Type B pancreatic cell (in vitro differentiated cells): ENCODE measurements at places on chromosomes 1 and 21.

DNA sequence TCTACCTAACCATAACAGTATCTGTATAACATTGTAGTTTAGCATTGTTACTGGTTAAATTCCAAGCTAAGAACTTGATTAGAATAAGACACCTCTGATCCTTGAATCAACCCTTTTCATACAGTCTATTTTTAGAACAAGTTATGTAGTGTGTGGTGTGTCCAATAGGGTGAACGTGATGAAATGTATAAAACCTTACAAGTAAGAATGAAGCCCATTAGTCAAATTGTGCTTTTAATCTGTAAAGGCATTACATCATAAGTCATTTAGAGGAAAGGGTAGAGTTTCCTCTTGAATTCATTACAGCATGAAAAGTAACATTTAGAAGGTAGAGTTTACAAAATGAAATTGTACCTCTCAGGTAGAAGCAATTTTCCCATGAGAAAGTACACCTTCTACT is 479.2 kb downstream of the LTN1 start:
- no peak for DNase-seq

DNA sequence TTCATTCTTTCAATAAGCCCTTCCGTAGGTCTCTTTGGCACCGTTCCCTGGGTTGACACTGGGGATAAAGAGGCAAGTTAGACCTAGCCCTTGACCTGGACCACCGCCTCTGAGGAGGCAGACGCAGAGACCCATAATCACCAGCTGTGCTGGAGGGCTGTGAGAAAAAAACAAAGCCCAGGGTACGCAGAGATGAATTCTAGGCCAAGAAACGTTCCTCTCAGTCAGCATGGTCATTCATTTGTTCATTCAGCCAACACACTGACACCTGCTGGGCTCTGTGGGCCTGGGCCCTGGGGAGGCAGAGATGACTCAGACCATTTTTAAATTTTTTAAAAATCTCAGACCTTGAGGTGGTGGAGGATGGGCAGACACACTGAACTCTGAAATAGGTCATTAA is 26.3 kb upstream of the TRABD2B start:
- DNase-seq: no peak

DNA sequence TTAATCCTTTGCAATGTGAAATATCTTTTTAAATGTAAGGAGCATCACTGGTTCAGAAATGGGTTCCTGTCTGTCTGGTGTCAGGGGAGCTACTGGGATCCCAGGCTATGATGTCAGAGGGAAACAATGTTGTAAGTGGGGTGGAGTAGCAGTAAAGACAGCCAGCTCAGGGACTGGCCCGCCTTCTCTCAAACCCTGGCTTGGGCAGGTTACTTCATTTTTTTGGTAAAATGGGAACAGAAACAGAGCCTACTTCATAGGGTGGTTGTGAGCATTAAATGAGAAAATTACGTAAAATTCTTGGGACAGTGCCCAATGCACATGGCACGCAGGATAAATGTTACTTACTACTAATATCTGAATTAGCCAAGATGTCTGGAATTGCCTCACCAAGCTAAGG is 30.7 kb upstream of the IL20 start:
- no peak for DNase-seq

DNA sequence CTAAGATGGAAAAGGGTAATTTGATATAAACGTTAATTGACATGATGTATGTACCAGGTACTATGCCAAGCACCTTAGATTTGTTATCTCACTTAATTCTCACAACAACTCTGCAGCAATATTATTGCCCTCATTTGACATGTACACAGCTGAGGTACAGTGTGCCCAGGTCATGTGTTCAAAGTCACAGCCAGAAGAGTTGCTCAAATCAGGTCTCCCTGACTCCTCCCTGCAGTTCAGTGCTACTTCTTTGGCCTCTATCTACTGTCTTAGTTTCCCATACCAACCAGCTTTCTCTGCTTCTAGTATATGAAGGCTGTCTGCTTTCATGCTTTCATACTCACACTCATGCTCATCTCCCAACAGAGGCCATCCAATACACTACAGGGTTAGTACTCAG is 15.1 kb downstream of the TBX15 start:
- no peak for DNase-seq

DNA sequence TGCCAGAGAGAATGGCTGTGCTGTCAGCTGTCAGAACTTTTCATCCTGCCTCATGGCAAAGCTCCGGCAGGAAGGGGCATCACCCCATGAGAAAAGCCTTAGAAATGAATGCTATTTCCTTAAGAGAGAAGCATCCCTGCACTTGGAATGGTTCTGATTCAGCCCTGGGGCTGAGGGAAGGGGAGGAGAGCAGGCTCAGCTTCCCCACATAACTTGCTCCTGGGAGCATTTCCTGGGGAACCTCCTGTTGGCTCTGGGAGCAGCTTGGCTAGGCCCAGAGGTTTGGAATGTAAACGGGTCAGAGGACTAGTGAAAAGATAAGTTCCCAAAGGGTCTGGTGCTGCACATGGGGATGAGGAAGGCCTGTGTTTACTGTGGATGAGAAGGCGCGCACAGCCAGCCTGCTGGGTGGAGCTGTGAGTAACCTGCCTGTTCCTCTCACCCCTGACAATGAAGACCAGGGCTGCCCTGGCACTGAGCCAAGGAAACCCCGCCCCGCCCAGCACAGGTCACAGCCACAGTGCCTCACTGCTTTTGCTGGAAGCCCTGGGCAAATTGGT is 5.0 kb downstream of the PRELP start:
- no peak for DNase-seq

DNA sequence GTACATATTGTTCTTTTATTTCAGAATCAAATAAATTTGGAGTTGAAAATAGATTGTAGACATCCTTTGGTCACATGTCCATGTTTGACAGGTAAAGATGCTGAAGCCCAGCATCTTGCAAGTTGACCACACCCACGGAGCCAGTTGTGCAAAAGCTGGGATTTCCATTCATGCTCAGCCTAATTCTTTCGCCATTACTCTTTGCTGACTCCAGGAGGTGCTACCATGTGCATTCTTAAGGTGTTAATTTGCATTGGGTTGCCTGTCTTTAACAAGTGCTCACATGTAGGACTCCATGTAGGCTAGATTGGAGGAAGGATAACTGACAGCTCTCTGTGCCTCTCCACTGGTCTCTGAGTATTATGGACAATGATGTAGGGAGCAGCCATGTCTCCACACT is 660.7 kb downstream of the LMO4 start:
- DNase-seq: no peak

- no peak for DNase-seq
Observed at GRCh38 chr1:10727751-10728232, 68.7 kb downstream of the CASZ1 start.
